Adipocyte (in vitro differentiated cells): ENCODE measurements at places on chromosomes 7 and 10.

DNA sequence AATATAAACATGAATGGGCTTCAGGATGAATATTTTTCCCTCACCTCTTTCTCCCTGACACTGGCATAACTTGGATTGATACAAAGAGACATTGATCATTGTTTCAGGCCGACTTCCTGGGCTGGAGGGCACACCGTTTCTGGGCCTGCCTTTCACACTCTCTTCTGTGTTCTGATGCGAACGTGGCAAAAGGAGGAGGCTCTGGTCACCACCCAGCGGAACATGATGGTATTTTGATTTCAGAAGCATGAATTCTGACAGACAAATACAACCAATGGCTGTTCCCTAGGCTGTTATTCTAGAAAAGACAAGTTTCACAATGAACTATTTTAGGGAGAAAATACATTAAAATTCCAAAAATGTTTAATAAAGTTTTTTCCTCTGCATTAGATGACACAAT, 534.5 kb upstream of the MKI67 start:
- no peak for DNase-seq

- no peak for DNase-seq
Measured at GRCh38 chr7:146874722-146875121, 758.1 kb downstream of the CNTNAP2 start.

DNA sequence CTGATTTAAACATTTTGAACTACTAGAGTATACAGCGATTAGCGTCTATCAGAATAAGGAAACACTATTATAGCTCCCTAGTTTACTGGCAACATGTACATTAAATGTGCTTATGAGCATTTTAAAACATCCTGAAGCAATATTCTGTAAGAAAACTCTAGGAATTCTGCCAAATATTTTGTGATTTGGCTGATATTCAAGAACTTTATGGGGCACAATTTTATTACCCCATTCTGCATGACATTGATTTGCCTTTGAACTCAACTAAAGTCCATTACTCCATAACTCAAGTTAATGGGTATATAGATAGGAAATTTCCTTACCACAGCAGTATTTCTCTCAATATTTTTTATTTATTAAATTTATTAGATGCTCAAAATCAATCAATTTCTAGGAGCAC, 369.9 kb upstream of the KCND2 start:
- no peak for DNase-seq

GRCh38 chr7:138665669-138666140, 35.5 kb downstream of the SVOPL start:
- DNase-seq: no peak

- no peak for DNase-seq
Measured at GRCh38 chr10:13496931-13497330, 31.9 kb downstream of the BEND7 start.

DNA sequence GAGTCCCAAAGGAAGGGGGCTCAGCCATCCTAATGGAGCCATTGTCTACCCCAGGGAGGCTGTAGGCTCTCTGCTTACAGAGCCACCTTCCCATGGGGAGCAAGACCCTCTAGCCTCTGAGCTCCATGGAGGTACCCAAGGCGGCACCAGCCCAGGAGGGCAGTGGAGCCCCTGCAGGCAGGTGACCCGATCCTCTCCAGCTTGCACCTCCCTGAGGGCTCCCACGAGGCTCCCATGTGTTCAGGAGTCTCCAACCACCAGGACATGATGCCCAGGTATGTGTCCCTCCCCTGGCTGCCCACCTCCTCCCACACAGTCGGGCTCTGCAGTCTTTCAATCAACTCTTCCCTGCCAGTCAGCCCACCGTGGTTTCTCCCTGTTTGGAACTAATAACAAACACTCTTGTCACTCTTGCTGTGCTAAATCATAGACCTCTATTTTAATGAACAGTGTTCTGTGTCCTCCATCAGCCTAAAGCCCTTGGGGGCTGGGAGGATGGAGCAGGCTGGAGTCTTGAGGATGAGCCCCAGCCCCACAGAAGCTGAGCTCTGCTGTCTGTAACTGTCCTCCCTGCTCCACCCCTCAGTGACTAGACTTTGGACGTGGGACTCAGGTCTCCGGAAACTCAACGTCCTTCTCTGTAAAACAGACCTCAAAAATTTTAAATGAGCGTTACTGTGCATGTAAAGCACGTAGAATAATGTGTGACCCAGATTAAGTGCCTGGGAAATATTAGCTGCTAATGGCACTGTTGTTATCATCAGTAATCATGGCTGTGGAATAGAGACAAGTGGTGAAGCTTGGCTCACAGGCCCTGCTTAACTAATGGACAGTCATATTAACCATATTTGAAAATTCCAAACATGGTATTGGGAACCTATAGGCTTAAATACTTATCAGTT, 298.9 kb downstream of the WDR37 start:
- no peak for DNase-seq

GRCh38 chr7:151012031-151012692, 12.1 kb downstream of the ATG9B start:
- no peak for DNase-seq

DNA sequence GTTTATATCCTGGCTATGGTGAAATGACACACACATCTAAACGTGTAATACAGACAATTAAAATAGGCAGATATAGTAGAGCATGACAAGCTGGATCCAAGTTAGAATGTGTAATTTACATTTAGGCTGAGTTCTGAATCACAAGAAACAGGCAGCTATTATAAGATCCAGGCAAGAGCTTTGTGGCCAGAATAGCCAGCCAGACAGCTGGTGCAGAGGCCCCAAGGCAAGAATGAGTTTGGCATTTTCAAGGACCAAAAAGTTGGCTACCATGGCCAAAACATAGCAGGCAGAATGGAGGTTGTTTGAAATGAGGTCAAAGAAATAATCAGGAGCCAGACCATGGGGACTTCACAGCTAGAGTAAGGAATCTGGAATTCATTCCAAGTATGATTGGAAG, 281.7 kb downstream of the MTERF1 start:
- DNase-seq: no peak
